ENCODE measurements at places on chromosomes 7 and 10.

DNA sequence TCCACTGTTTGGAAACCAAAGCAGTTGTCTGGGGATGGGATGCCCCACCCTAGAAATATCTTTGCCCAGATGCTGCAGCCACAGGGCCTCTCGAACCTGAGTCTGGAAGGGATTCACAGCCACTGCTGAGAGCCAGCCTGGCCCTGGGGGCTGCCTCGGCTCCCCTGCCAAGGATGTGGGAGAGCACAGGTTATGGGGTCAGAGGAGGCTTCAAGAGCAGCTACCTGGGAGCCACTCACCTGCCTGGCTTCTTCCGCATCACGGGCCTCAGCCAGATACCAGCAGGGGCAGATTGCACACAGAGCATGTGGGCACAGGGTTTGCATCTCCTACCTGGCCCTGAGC lies 5.4 kb upstream of the PWWP2B start:
- DNase-seq, result no peak

GRCh38 chr10:49134327-49134726 lies 506 bp upstream of the FAM170B start:
- DNase-seq, result no peak

DNA sequence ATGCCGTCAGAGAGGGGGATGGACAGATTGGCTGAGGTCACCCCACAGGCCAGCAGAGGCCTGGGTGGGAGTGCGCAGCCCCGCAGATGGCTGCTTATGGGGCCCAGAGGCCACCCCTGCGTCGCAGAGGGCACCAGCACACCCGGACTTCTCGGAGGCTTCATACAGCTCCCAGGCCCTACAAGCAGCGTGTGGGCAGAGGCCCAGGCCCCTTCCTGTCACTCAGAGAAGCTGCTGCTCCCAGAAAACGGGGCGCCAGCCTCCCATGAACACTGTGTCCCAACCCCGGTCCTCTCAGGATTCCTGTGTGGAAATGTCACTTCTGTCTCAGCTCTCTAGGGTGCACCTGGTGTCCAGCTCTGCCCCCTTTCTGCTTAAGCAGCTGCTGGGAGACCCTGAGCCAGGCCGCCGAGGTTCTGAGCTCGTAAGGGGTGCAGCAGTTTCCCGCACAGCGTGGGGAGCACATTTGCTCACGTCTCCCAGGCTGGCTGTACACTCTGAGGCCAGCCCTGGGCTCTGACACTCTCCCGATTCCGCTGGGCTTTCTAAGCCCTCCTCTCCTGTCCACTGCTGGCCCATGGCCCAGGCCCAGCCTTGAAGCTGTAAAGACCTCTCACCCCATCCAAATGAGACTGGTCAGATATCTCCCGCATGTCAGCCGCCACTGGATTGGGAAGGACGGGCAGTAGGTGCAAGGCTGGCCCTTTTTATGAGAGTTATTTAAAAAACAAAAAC lies 6.8 kb downstream of the GPR146 start:
- no peak for DNase-seq

DNA sequence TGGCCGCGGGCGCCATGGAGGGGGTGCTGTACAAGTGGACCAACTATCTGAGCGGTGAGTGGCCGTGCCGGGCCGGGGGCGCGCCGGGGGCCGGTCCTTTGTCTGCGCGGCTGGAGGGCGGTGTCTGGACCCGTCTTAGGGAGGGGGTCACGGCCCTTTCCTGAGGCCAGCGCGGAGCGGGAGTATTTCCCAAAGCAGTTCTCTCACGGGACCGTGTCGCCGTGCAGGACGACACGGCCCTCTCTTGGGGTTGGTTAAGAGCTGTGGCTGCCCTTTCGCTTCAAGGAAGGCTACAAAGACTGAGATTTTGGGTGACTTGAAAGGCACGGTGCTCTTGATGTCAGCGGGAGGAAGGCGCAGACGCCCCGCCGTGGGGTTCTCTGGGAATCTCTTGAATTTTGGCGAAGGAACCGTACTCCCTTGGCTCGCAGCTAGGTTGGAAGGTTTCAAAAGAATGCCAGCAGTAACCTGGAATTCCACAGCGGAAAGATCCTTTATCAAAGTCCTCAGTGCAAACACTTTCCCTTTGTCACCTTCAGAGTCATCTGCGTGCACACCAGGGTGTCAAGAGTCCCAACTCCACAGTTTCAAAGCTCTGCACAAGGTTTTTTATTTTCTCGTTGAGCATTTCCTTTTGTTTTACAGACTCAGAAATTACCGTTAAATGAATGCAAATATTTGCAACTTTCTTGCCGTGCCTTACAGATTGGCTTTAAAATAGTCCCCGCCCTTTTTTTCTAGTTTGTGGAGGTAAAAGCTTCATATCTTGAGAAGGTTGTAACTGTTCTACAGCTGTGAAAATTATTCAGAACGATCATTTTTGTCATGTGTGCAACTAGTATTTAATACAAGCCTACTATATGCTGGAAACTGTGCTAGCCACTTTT lies 780 bp downstream of the PLEKHA8 start:
- DNase-seq, result no peak

DNA sequence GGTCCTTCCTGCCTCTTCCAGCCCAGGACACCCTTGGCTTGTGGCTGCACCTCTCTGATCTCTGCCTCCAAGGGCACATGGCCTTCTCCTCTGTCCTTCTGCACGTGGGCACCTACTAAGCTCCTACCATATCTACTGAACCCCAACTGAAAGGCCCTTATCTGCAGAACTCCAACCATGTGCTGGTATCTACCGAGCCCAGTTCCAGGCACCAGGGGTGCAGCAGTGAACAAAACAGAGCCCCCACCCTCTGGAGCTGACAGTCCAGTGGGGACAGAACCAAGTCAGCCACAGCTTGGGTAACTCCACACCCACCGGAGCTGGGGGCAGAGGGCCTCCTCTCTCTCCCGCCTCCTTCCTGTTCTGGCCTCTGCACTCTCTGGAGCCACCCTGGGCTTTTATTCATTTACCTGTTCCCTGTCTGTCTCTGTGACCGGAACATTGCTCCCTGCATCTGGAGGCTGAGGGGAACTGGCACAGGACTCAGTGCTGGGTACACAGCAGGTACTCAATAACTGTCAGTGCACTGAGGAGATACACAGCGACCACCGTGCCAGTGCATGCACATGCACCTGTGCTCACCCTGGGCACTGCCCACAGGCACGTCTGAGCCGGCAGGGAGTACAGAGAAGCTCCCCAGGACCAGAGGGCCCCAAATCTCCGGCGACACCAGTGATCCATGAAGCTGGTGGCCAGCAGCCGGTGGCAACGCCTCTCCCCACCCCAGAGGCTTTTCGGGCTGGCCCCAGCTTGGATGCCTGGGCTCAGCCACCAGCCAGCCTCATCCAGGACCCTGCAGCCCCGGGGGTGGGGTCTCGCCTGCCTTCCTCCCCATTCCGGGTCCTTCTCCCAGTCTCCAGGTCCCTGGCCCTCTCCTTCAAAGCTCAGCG lies 2.0 kb downstream of the MICALL2 start:
- no peak for DNase-seq

GRCh38 chr7:120395526-120396019 lies 122.6 kb downstream of the KCND2 start:
- DNase-seq, result no peak

- no peak for DNase-seq
Measured at GRCh38 chr10:78378192-78378591, 344.5 kb downstream of the RPS24 start.

GRCh38 chr10:30782537-30783461 lies 153.2 kb upstream of the LYZL2 start:
- no peak for DNase-seq

DNA sequence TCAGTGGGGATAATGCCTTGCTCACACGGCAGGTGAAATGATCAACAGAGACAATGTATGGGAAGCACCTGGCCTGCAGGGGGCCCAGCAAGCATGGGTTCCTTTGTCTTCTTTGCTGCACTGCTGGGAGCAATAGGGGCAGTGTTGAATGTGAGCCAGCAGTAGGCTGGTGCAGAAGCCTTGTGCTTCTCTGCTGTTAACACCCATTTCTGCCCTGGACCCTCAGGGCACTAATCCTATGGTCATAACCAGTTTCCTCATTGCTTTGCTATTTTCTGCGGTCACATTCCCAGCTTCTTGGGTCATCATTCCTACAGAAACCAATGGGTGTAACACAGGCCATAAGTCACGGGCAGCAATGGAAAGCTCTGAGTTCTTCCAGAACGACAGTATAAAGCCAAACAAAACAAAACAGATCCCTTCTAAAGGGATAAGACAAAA lies 10.9 kb upstream of the LGI1 start:
- DNase-seq, result no peak

DNA sequence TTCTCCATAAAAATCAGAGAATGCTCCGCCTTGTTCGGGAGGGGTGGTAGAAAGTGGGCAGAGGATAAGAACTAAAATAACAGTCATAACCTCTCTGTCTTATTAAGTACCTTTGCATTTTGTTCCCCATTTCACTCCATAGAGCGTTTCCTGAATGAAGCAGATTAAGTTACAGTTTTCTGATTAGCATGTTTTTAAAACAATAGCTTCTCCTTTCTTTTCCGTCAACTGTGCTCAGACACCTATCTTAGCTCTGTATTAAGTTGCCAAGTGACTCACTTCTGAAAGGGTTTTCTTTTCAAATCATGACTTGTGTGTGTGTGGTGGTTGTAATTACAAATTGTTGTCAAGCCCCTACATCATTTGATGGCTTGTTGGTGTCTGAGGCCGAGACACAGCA lies 1.4 kb downstream of the HABP2 start:
- DNase-seq, result no peak

GRCh38 chr7:2802101-2802500 lies 42.0 kb downstream of the GNA12 start:
- no peak for DNase-seq

DNA sequence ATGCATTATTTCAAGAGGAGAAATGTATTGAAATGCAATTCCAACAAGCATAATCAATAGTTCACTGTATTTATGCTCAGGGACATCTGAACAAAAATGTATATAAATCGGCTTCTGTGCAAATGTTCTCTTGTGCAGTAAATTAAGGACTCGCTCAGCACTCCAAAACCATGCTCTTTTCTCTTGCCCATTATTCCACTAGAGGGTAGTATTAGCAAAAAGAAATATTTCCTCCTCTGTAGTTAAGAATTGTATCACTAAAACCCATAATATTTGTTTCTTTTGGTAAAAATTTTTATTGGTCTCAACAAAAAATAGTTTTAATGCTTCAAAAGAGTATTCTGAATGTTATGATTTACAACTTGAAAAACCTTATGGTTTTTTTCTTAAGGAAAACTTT lies 803.1 kb downstream of the PCDH15 start:
- no peak for DNase-seq

DNA sequence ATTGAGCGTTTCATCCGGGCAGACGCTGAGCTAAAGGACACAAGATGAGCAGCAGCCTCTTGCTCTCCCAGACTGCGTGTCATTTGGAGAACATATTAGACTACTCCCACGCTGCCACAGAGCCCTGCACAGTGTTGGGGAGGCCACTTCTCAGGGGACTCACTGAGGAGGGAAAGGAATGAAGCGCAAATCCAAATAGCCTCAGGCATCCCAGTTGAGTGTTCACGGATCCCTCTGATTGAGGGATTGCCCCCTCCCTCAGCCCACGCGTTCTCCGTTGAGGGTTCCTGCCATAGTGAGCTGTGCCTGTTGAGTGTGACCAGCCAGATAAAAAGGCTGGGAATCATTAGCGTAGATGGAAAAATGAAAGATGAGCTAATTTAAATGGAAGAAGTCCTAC lies 563.4 kb downstream of the ACTR3B start:
- no peak for DNase-seq

DNA sequence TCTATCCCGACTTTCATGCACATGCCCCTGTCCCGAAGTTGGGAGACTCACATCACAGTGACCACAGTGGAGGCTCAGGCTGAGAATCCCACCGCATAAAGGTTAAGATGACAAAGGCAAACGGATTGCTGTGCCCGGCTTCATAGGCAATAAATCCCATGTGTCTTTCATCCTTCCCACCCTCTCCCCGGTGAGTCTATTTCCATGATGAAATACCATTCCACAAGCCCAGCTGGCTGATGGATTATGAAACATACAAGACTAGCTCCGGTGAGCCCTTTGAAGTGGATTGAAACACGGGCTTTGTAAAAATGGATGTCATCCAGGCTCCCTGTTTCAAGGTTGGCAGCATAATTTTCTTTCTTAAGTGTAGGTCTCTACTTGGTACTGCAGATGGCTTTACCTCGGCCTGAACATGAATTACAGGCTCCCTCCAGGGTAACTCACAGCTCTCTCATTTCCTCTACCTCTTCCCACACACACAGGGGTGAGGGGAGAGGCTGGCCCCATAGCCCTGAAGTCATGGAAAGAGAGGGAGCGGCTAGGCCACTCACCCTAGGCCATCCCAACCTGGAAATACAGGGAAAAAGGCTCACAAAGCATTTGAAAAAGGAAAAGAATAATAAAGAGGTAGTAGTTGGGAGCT lies 92.0 kb upstream of the CALN1 start:
- no peak for DNase-seq

DNA sequence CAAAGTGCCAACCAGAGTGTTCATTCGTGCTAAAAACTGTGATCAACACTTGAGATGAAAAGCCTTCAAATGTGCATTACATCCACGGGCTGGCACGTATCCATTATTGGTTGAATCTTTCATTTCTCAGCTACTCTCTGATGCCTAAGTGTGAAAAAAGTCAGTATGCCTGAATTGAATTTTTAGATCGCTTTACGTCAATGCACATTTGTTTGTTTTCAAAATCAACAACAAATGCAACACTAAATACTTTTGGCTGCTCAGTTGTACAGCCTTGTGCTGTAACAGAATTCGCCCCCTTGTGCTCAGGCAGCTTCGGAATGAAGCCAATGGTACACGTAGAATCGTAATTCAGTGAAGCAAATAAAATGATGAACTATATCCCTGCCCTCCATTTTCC lies 446.5 kb upstream of the NRP1 start:
- no peak for DNase-seq

DNA sequence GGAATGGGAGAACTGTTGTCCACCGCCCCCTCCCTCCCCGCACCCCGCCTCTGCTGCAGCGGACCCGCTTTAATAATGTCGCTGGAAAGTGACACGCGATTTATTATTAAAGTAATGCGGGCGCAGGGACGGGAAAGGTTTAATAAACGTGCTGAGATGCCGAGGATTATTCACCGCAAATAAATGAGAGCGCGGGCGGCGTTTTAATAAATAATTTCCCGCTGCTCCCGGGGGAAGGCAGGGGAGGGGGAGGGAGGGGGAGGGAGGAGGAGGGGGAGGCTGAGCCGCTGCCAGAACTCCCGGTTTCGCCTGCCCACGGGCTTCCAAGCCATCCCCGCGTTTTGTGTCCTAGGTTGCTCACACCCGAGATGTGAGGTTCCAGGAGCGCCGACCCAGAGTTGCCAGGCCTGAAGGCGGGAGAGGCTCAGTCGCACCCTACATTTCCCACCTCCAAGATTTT lies 5.1 kb downstream of the KAZALD1 start:
- no peak for DNase-seq

- DNase-seq, result no peak
Measured at GRCh38 chr10:31677195-31678138, 251.2 kb downstream of the ARHGAP12 start.
